Epithelial cell of alveolus of lung (primary cell): ENCODE measurements at places on chromosomes 6 and 20. TPM values are rescaled to one million over a fixed set of nuclear protein-coding genes. Genes with fewer than 3 reads are reported as not detected.

TRIM38 gene
- total RNA-seq: 7.5 and 7.8 TPM in 2 replicates

GRM1 gene
- total RNA-seq: 0.08 TPM in 1 of 2 replicates, not detected in the other

BPIFB2 gene
- not detected in 2 replicates for total RNA-seq

SAMD3 gene
- 0.39 TPM in 1 of 2 replicates, not detected in the other for total RNA-seq

CCN6 gene
- not detected in 2 replicates for total RNA-seq
